ENCODE measurements at places on chromosomes 5 and 9. TPM values are rescaled to one million over a fixed set of nuclear protein-coding genes. Genes with fewer than 3 reads are reported as not detected.

- DNase-seq: peak; percentile 45
Measured at GRCh38 chr9:88993327-88993726, 2.1 kb downstream of the S1PR3 start.

- DNase-seq: no peak
Measured at GRCh38 chr5:140630292-140631035, 2.5 kb downstream of the CD14 start.

GRCh38 chr9:98730871-98731270 is 22.1 kb upstream of the GABBR2 start:
- DNase-seq: no peak

DNA sequence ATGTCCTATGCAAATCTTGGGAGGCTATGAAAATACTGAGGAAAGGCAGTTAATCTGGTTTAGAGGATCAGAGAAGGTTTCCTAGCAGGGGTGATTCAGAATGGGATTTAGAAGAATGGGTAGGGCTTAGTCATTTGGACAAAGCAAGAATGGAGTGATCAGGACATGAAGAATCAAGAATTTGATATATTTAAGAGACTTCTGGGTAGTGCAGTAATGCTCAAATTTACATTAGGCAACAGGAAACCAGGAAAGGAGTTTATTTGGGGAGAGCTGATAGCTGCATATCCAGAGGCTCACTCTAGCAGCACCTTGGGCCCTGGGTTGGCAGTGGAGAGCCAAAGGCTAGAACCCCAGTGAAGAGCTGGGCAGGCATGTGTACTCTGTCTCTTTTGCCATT is 78.9 kb upstream of the PAPPA start:
- no peak for DNase-seq

- no peak for DNase-seq
Measured at GRCh38 chr5:165286692-165287091, 1781.3 kb downstream of the MAT2B start.

GRCh38 chr5:77087484-77088261 is 588 bp upstream of the ZBED3 start:
- no peak for DNase-seq

- DNase-seq: no peak
Measured at GRCh38 chr9:13110766-13111417, 168.6 kb downstream of the MPDZ start.

DNA sequence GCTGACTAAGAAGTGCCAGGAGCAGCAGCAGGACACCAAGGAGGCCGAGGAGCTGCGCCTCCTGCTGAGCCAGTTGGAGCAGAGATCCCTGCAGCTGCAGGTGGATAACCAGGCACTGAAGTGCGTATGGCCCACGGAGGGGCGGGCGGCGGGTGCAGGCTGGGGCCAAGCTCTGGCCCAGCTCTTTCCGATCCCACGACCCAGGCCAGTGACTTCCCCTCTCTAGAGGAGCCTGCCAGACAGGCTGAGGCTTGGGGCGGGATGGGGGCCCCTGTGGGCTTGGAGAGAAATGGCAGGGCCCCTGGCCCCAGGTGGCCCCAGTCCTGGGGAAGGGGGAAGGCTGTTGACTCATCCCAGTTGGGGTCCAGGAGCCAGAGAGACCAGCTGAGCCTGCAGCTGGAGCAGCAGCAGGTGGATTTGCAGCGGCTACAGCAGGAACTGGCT is 3.6 kb downstream of the PTRH1 start:
- no peak for DNase-seq

GRCh38 chr5:63286724-63287123 is 675.5 kb downstream of the HTR1A start:
- no peak for DNase-seq

The SOX30 gene
- total RNA-seq: not detected

The CCDC171 gene
- 1.7 TPM for total RNA-seq

The CCL27 gene
- 9.3 TPM for total RNA-seq

All from ascending aorta (tissue), 2 donors.